ENCODE measurements at places on chromosomes 13 and 19.

- no peak for DNase-seq
These were observed 11.6 kb upstream of the GTF2F2 start for GRCh38 chr13:45108716-45109101.

DNA sequence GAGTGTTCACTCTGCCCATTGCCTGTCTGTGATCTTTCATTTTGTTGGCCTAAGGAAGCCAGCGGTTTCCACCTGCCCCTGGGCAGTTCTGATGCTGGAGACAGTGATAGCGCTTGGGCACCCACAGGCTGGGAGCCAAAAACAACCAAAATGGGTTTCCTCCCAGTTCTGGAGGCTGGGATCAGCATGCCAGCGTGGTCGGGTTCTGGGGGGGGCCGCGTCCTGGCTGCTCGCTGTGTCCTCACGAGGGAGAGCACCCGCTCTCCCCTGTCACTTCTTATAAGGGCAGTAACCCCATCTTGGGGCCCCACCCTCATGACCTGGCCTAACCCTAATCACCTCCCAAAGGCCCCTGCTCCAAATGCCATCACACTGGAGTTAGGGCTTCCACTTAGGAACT, 67.9 kb downstream of the RAB20 start:
- no peak for DNase-seq

- DNase-seq, result no peak
These were observed 590.0 kb downstream of the DCT start for GRCh38 chr13:93889430-93889951.

DNA sequence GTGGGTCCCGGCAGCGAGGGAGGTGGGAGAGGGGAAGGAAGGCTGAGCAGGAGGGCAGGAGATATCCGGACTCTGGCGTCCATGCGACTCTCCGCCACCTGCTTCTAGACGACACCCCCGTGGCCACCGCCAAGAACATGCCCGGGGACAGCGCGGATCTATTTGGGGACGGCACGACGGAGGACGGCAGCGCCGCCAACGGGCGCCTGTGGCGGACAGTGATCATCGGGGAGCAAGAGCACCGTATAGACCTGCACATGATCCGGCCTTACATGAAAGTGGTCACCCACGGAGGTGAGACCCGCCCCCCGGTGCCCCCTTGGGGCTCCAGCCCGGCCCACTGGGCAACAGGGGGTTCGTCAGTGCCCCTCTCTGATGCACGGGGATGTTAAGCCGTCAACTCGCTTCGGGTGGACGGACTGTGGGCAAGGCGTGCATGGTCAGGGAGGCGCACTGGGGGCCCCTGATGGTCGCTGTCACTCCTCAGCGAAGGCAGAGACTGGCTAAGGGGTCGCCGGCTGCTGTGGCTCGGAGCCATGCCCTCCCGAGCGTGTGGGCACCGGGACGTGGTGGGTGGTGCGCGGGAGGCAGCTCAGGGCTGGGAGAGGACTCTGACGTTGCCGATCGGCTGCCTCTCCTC, 25.1 kb upstream of the NMRK2 start:
- no peak for DNase-seq

DNA sequence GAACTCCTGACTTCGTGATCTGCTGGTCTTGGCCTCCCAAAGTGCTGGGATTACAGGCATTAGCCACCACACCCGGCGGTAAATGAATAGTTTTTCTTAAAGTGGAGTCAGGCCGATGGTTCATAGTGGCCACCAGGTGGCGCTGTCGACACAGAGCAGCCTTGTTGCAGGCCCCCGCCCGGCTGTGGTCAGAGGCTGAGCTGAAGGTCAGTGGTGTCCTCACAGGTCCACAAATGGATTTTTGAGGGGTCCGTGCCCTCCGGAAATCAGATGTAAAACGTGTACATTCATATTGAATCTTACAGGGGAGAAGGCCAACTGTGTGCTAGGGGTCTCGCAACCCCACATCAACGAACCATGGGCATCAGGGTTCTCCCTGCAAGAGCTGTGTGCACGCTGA, 13.4 kb upstream of the WDR18 start:
- no peak for DNase-seq

- DNase-seq, result no peak
These were observed 319.9 kb downstream of the ATP8A2 start for GRCh38 chr13:25691654-25692053.

DNA sequence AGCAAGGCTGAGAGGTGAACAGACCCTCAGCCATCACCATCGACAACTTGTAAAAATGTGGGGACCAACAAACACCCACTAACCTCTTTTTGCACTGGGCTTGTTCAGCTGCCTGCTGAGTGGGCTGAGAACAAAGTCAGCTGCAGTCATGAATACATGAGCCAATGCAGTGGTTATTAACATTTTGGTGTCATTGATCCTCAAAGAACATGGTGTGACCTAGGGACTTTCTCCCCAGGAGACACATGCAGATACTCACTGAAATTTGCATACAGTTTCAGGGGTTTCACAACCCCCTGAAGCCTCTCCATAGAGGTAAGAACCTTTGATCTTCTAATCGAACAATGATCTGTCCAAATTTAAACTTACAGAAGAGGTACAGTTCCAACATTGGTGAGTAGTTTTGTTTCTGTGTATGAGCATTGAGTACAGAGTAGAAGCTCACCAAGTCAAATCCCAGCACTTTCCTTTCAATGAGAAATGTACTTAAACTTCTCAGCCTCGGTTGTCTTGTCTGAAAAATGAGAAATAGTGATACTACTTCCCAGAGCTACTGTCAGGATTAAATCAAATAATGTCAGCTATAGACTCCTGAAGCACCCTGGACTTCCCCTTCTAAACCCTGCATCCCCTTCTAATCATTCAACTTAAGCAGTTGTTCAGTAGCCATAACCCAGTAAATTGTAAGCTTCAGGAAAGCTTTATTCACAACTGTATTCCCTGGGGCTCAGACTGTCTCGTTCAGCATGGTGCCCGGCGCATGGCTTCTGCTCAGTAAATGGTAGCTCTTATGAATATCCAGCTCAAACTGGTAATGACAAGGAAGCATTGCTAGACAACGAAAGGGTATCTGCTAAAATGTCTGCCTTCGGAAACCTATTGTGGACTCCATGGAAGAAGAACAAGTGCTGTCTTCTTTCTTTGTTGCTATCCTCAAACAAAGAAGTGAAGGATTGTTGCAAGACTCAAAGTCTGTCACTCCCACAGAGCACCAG, 148.7 kb downstream of the FOXO1 start:
- DNase-seq, result no peak

GRCh38 chr13:88461272-88462009, 790.3 kb downstream of the SLITRK5 start:
- DNase-seq, result no peak

- no peak for DNase-seq
These were observed 500.9 kb downstream of the MYO16 start for GRCh38 chr13:109130093-109130835.

GRCh38 chr19:32404213-32404932, 1.2 kb upstream of the DPY19L3 start:
- DNase-seq, result no peak

DNA sequence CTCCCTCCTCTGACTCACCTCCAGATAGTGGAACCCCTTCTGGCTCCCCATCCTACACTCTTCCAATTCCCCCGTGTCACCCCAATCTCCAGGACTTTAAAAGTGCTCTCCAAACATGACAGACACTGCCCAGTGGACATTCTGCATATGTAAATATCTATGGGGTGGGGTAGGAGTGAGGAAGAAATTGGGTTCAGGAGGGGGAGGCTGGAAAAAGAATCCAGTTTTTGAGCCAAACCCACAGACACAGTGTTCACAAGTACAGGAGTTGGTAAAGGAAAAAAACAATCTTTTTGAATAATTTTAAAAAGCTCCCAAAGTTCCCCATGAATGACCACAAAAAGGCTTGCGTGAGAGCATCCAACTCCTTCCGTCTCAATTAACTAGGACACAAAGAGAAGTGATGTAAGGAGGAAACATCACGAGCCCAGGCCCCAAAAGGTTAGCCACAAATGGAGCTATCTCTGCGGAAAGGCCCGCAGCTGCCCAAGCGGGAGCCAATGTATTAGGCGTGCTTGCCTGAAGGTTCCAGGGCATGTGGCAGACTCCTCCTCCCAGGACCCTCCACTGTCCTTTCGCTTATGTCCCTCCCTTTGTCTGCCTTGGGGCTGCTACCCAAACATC, 18.0 kb downstream of the ZC3H4 start:
- no peak for DNase-seq

GRCh38 chr19:2949939-2950285, 5.1 kb upstream of the ZNF77 start:
- no peak for DNase-seq

DNA sequence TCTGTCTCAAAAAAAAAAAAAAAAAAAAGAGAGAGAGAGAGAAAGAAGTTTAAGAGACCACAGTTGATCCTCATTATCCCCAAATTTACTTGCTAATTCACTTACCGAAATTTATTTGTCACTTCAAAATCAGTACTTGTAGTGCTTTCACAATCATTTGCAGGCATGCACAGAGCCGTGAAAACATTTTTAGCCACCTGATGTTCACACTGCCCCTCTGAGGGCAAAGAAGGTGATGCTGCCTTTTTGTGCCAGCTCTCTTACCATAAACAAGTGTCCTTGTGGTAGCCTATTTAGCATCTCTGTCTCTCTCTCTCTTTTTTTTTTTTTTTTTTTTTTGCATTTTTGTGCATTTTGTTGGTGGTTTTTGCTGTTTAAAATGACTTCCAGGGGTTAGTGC, 24.1 kb upstream of the CASP14 start:
- DNase-seq, result no peak

DNA sequence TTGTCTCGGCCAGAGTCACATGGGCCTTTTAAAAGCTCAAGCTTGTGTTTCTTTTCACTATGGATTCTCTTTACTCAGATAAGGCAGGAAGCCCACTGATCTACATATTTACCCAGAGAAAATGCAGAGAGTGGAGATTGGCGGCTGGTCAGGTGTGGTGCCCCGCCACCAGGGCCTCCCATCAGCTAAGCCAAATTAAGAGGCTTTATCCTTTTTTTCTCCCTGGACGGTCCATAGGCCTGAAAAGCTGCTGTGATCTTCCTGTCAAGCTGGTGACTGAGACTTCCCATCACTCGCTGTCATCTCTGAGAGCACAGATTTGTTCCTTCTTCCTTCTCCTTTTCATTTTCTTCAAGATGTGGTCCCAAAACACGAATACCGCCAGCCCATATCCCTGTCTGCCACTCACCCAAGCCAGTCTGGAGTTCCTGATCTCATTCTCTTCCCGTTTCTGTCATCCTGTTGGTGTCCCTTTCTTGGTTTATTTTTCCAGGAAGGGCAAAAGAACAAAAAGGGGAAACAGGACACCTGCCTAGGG, 1.9 kb downstream of the SAFB start:
- DNase-seq, result no peak

- DNase-seq, result no peak
These were observed 23.9 kb upstream of the GAS6 start for GRCh38 chr13:113887700-113888201.

DNA sequence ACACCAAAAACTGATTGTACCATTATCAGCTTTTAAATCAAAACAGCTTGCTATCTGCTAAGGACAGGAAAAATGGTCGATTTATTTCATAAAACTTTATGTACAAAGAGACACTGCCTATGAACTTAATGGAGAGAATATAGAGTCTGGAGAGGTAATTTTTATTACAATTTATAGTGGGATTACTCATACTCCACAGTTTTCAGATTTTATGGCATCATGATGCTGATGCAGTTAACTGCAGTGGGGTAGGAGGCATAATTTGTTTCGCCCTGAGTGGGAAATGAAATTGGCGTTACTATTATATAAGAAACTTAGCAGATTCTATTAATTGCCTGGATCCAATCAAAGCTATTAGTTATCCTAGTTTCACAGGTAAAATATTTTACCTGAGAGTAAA, 301.4 kb downstream of the KLF12 start:
- no peak for DNase-seq

DNA sequence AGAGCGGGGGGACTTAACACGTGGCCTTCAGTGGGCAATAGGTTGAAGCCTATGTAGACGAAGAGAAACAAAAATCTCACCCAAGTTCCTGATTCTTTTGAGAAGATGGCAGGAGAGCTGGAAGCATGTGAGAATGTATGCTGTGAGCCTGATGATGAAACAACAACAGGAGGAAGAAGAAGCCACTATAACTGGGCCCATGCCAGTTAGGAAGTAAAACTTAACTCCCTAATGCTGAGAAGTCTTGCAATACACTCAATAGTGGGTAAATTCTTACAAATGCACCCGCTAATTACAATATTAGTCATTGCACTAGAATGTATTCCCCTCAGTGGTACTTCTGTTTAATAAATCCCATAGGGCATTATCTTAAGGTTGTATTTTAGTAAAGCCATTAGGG, 9.1 kb downstream of the PCDH17 start:
- no peak for DNase-seq

DNA sequence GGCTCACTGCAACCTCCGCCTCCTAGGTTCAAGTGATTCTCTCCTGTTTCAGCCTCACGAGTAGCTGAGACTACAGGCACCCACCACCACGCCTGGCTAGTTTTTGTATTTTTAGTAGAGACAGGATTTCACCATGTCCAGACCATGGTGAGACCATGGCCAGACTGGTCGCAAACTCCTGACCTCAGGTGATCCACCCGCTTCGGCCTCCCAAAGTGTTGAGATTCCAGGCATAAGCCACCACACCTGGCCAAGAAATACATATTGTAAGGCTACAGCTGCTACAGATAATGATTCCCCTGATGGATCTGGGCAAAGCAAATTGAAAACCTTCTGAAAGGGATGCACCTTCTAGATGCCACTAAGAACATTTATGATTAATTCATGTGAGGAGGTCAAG, 17.8 kb downstream of the PLPP2 start:
- no peak for DNase-seq

GRCh38 chr13:112903606-112904195, 65.3 kb upstream of the MCF2L start:
- no peak for DNase-seq

DNA sequence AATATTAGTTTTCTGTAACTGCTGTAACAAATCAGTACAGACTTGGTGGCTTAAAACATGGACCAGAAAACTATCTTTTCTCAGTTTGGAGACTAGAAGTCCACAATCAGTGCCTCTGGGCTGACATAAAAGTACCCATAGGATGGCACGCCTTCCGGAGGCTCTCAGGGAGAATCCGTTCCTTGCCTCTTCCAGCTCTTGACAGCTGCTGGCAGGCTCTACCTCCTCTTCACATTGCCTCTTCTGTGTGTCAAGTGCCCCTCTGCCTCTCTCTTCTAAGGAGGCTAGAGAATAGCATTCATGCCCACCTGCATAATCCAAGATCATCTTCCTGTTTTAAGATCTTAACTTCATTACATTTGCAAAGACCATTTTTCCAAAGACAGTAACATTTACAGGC, 1194.2 kb downstream of the EFNB2 start:
- no peak for DNase-seq

DNA sequence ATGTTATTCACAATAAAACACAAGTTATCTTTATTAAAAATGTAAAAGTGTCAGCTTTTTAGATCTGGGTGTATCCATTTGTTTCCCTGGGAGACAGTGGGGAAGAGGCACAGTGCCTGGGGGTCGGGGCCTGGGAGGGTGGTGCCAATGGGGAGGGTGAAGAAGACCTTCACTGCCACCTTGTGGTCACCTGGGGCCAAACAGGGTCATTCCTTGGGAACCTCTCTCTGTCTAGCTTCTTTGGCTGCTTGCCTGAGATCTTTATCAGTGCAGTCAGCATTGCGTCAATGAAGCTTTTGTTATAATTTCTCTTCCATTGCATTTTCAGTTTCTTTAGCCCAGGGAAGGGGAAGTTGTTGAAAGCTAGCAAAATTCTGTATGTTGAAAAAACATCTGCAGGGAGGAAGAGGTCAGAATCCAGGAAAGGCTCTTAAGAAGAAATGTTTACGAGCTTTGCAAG, 39.1 kb downstream of the PCDH8 start:
- DNase-seq, result peak; percentile 34

- DNase-seq, result no peak
These were observed 400.0 kb downstream of the LMO7 start for GRCh38 chr13:76036176-76036575.

- no peak for DNase-seq
These were observed at the start of gene TRPC4 for GRCh38 chr13:37869756-37870488. TRPC4 (minus strand) TSS chr13:37869772; CDS start chr13:37783333, 86,439 bp downstream.
